ENCODE measurements at places on chromosomes 3 and 15. TPM values are rescaled to one million over a fixed set of nuclear protein-coding genes. Genes with fewer than 3 reads are reported as not detected.

- DNase-seq, result no peak
Observed at GRCh38 chr15:29095746-29096145, 173.9 kb downstream of the NSMCE3 start.

DNA sequence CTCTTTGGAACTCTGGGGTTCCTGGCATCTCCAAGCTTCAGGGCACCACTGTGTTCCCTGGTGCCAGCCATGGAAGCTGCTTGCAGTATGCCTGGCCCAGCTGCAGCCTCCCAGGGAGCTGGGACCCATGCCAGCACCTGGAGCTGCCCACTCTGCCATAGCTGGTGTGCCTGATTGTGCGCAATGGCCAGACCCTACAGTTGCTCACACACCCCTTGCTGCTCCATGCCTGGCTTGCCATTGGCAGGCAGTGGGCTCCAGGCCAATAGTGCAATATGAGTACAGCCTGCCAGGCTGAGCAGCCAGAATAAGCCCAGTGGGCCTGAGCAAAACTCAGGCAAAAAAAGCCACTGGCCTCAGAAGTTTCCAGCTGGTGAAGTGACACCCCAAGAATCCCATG is 43.8 kb upstream of the LRRFIP2 start:
- no peak for DNase-seq

DNA sequence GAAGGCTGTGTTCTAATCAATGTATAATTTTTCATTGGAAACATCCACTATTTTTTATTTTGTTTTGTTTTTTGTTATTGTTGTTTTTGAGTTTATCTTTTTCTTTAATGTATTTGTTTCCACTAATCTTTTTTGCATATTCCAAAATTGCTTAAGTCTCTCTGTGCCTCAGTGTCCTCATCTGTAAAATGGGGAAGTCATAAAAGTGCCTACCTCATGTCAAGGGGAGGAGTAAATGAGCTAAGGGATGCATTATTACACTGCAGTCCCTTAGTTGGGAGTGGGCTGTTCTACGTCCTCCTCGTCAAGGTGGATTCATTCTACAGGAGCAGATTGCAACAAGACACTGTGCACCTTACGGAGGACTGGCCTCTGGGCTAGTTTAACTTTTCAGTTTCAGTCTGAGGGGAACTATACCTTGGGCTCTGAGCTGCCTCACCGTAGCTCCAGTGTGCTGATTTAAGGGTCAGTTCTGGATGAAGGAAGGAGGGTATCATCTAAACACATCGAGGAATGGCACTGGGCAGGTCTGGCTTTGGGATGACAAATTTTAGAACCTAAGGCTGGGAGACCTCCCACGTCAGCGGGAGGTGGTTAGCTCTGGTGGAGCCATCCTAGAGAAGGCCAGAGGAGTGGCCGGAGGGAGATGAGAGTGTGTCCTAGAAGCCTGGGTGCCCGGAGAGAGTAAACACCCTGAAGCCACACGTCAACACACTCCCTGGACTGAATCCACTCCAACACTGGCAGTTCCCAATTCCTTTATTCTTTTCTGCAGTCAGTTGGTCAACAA is 5.1 kb upstream of the SRP14 start:
- no peak for DNase-seq

DNA sequence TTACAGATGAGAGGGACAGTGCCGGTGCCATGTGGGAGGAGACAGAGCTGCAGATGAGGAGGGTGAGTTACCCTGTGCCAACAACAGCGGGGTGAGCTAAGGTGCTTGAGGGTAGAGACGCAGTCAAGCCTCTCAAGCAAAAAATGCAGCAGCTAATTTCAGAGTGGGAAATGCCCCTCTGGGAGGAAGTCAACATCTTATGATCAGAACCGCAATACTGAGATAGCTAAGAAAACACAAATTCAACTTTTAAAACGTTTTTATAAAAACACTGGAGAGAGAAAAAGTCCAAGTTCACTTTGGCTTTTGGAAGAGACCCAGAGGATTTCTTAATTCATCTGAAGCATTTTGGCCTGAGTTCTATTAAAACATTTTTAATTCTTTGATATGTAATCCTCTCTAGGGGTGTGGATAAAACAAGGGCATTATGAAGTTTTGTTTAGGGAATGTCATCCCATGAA is 319.2 kb downstream of the SLC9A9 start:
- DNase-seq, result peak; percentile 19

DNA sequence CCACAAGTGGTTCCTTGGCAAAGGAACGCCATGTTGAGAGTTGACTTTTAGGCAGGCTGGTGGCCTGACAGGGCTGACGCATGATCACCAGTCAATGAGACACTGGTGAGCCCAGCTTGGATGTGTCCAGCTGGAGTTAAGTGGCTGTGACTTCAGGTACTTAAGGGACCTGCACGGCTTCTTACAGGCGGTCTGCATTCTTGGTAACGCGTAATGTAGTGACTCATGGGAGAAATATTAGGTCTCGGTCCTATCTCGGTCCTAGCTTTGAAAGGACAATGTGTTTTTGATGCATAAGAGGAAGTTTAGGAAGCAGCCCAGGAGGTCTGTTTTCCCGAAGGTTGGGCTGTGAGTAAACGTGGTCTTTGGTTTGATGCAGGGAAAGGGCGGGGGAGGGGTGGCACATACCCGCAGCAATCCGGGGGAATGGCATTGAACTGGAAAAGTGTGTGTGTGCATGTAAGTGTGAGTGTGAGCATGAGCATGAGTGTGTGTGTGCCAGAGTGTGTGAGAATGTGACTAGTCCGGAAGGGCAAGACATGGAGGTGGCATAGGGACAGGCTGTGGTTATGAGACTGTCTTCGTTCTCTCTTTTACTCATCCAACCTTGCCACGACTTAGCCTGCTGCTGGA is 55.3 kb downstream of the FAM43A start:
- no peak for DNase-seq

DNA sequence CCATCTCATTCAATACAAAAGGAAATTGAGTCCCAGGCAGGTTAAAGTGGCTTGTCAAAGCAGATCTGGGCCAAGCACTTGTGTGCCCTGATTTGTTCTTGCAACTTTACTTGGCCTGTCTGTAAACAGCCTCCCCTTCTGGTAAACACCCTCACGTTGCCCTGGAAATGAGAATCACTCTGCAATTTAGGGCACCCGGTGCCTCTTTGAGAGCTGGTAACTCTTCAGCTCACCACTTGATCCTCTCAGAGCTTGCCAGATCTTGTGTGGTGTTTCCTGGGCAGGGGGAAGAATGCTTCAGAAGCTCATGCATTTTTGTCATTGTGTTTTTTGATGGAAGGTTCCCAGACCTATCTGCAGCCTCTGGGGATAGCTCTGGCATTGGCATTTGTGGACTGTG is 11.3 kb downstream of the MED12L start:
- no peak for DNase-seq

- DNase-seq, result no peak
Observed at GRCh38 chr3:196712514-196713413, 587 bp downstream of the PIGX start.

DNA sequence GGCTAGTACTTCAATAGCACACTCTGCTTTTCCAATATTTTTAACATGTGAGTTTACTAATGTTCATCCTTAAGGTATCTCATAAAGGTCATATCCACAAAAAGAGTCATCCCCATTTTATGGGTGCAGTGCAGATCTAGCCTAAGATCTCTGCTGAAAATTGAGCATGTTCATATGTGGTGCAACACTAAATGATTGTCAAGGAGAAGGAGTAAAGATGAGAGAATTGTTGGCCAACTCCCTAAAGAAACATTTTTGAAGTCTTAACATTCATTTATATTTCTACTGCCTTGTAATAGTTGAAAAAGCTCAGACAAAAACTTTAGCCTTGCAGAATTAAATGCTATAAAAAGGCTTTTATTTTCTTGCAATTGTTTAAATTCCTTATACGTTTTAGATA is 1159.6 kb downstream of the TBL1XR1 start:
- DNase-seq, result no peak

ZPLD1 gene
- 0.33 TPM for total RNA-seq

NEK11 gene
- total RNA-seq, result 18.3 TPM

GOLGA8N gene
- 9.4 TPM for total RNA-seq

NTRK3 gene
- total RNA-seq, result 1.9 TPM

A4GNT gene
- not detected for total RNA-seq

ARID3B gene
- 5.2 TPM for total RNA-seq

All from breast epithelium (tissue), 4 donors.